Muscle of leg (tissue), 16 donors: ENCODE measurements at places on chromosomes 4 and X. TPM values are rescaled to one million over a fixed set of nuclear protein-coding genes. Genes with fewer than 3 reads are reported as not detected.

- peak; percentile 7 for DNase-seq
Measured at GRCh38 chrX:114584375-114584943, 573 bp downstream of the HTR2C start.

The PIR gene
- total RNA-seq, result 2.4 TPM

The DUX4 gene
- not detected for total RNA-seq

The ASB12 gene
- total RNA-seq, result 9.5 TPM

- DNase-seq, result no peak
Measured at GRCh38 chrX:125394449-125394848, 74.8 kb downstream of the TEX13C start.
